ENCODE measurements at places on chromosomes 5 and 9.

- DNase-seq, result no peak
Observed at GRCh38 chr9:124013309-124014210, 2.0 kb downstream of the LHX2 start.

GRCh38 chr9:133352635-133353340 is 3.5 kb downstream of the SURF1 start:
- DNase-seq, result no peak

GRCh38 chr9:8223861-8224260 is 424.3 kb upstream of the DMAC1 start:
- no peak for DNase-seq

DNA sequence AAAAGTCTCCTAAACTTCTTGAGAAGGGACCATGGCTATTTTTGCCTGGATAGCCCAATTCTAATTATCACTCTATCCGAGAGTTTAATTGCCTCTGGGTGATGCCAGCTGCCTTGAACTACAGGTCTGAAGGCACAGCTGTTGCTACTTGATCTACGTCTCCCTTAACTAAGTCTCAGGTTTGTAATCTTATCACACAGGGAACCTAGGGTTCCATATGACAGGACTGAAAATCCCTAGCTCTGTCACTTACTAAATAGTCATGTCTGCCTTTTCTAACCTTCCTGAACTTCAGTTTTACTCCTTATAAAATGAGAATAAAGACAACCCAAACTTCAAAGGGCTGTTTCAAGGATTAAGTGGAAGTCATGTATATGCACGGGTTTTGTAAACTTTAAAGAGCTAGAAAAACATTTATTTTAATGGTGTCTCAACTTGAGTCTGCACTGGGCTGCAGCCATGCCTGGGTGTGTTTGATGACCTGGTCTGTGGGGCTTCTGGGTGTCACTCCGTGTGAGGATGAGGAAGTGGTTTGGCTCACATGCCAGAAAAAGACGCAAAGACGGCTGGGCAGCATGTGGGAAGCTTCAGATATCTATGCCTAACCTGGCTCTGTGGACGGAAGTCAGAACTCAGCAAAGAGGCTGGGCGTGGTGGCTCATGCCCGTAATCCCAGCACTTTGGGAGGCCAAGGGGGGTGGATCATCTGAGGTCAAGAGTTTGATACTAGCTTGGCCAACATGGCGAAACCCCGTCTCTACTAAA is 129.3 kb upstream of the SLC44A1 start:
- DNase-seq, result peak; percentile 14

GRCh38 chr9:114051281-114051680 is 26.8 kb downstream of the AMBP start:
- DNase-seq, result no peak

DNA sequence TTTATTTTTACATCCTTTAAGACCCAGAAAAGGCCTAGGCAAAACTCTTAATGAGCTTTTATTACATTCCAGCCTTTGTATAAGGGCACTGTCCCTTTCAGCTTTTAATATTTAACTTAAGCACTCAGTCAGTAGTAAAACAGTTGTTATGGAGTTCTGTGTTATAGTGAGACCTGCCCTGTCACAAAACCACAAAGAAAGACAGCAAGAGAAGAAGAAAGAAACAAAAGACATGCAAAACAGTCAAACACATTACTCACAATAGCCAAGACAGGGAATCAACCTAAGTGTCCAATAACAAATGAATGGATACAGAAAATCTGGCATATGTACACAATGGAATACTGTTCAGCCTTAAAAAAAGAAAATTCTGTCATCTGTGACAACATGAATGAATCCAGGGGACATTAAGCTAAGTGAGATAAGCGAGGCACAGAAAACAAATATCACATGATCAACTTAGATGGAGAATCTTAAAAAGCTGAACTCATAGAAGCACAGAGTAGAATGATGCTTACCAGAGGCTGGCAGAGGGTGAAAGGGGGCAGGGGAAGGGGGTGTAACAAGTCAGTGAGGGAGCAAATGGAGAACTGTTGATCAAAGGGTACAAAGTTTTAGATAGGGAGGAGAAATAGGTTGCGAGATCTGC is 63.8 kb upstream of the CCNG1 start:
- no peak for DNase-seq

- no peak for DNase-seq
Observed at GRCh38 chr5:639584-640213, 27.6 kb downstream of the CEP72 start.

GRCh38 chr5:102856389-102856777 is 101.3 kb downstream of the PAM start:
- no peak for DNase-seq

GRCh38 chr5:3194271-3194670 is 401.4 kb upstream of the IRX1 start:
- DNase-seq, result no peak

DNA sequence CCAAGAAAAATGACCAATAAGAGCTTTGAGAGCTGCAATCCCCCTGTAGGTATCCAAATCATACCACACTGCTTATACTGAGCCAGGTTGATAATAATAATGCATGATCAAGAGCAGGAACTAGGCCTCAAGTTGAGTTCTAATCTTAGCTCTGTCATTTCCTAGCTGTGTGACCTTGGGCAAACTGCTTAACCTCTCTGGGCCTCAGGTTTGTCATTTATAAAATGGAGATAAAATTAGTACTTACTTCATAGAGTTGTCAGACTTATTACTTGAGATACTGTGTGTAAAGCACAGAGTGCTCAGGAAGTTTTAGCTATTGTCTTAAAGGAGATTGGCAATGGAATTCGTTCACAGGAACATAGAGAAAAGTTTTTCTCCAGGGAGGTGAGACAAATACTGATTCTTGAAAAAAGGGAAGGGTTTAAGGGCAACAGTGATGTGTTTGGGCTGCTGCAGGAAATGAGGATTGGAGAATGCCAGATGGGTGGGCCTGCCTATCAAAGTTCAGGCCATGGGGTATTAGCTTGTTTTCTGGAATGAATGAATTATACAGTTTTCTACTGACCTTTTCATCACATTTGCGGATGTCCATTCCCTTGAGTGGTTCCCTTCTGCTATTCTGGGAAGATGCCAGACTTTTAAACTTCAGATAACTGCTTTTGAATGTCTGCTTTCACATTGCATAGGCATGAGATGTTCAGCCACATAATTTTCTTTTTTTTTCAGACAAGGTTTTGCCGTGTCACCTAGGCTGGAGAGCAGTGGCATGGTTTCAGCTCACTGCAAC is 10.2 kb upstream of the ATP6V0E1 start:
- no peak for DNase-seq

DNA sequence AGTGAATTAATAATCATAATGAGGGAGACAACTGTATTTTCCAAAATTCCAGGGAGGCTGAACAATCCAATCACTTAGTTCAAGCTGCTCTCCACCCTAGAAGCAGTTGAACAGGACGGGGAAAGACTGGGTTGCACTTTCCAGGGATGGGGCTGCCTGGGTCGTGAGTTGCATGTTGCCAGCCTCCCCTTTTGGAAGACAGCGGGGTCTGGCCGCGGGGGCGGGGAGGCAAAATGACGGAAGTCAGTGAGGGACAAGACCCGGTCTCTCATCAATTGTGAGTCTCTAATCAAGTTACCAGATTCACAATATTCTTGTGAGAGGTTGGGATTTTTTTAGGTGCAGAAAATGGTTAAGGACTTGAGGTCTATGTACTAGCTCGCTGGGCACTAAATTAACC is 484.1 kb downstream of the ZSWIM6 start:
- no peak for DNase-seq

- peak; percentile 95 for DNase-seq
Observed at GRCh38 chr9:17134396-17135294, at the start of gene CNTLN. Gene CNTLN, plus strand, starts transcription at chr9:17135040. Its CDS starts 26 bp downstream, at chr9:17135066.

GRCh38 chr5:35863159-35863558 is 6.5 kb downstream of the IL7R start:
- no peak for DNase-seq

- DNase-seq, result no peak
Observed at GRCh38 chr5:52983731-52984636, 5.2 kb upstream of the ITGA2 start.

DNA sequence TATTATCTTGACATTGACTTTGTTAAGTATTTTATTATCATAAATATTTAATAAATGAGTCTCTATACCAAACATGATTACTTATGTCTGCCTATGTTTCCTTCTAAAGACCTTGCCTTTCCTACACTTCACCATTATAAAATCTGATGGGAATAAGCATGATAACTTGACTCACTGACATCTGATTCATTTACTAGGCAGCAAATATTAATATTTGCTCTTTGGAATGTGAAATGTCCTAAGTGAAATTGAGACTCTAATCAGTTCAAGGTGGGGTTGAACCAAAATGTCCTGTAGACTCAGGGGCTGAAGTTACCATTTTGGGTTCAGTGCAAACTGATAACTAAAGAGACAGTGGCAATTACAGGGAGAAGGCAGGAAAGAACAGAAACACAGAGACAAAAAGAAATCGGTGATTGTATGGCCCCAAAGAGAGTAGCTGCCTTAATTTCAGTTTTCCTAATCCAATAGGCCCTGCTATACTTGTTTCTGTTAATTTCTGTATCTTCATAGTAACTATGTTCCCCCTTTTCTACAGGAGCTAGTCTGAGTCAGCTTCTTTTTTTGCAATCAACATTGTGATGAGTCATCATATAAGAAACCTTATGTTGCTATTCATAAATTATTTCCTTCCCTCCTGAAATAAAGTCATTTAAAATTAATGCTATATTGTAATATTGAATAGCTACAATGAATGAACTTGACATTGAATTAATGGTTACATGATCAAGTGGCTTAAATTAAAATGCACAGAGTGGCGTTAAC is 296.8 kb downstream of the PDE4D start:
- no peak for DNase-seq

DNA sequence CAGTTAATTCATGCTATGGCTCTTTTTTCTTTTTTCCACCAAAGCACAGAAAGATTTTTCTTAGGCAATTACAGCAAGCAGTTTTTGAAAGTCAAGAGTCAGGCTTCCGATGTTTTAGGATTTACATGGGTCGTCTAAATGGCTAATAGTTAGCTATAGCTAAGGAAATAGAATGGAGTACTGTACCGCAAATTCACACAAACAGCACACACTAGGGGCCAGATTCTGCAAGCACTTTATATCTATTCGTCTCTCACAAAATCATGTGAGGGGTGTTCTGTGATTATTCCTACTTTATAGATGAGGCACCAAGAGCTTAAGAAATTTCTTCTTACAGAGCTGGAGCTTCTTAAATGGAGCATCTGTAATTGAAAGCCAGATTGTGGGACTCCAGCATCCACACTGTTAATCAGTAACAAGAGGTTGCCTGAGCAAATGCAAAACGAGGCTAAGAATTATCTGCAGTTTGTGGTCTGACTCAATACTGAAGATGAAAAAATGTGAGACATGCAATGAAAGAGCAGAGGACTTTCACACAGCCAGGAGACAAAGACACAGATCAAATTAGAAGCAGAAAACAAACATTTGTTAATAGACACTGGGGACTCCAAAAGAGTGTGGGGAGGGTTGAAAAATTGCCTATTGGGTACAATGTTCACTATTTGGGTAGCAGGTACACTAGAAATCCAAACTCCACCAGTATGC is 62.7 kb upstream of the CTXN3 start:
- no peak for DNase-seq

DNA sequence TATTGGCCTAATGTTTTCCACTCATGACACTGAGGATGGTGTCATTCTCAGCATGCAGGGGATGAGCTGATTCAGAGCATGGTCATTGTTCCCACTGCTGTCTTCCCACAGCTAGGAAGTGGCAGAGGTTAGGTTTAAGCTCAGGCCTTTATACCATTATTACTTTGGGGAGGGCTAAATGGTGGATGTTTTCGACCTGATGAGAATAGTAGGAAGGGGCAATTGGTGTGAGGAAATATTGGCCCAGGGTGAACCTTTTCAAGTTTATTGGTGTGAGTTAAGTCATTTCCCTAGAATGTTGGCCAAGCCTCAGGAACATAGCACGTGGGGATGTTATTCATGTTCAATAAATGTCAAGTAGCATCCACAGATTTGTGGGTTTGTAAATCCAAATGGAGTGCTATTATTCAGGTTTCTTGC is 59.6 kb downstream of the ARHGAP26 start:
- no peak for DNase-seq

DNA sequence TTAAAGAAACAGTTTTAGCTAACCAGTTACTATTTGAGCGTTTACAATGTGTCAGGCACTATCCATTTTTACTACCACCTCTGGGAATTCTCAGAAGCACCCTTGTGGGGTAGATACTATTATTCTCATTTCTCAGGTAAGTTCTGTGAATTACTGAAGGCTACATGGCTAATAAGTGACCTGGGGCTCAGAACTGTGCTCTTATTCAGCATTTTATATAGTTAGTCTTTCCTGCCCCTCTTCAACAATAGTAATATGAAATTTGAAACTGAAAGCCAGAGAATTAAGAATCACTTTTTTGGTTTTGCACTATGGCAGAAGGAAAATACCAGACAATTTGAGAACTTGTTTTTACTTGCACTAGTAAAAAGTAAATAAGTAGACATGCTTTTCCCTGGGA is 11.8 kb downstream of the ELL2 start:
- DNase-seq, result no peak

GRCh38 chr5:83255268-83255667 is 177.9 kb downstream of the XRCC4 start:
- DNase-seq, result no peak

- DNase-seq, result no peak
Observed at GRCh38 chr5:127596501-127596900, 52.4 kb upstream of the CTXN3 start.

- DNase-seq, result no peak
Observed at GRCh38 chr9:7196467-7196866, 438.7 kb downstream of the KDM4C start.

GRCh38 chr5:135376961-135377624 is 21.9 kb downstream of the MACROH2A1 start:
- DNase-seq, result no peak

GRCh38 chr5:96004087-96004486 is 42.4 kb upstream of the ELL2 start:
- DNase-seq, result no peak

DNA sequence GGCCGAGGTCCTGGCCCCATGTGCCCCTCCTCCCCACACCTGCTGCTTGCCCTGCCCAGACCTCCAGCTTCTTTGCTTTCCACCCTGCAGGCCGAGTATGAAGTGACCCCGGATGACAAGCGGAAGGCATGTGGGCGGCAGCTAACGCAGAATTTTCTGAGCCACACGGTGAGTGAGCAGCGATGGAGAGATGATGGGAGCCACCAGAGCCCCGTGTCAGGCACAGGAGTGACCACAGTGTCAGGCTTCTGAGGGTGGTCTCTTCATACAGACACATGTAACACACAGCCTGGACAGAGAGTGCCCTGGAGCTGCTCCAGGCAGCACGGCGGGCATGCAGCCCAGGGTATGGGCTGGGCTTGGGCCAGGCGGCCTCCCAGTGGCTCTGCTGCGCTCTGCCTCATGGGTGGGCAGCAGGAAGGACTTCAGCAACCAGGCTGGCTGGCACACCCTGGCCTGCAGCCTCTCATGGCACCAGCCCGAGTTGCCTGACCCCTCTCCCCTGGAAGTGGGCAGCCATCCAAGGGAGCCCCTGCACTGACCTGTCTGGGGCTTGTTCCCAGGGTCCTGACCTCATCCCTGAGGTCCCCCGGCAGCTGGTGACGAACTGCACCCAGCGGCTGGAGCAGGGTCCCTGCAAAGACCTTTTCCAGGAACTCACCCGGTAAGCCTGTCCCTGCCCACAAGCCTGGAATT is 5.8 kb downstream of the GRK6 start:
- DNase-seq, result peak; percentile 52
